Anterior cingulate cortex (tissue), 58 donors: ENCODE measurements at places on chromosomes 13 and 19.

DNA sequence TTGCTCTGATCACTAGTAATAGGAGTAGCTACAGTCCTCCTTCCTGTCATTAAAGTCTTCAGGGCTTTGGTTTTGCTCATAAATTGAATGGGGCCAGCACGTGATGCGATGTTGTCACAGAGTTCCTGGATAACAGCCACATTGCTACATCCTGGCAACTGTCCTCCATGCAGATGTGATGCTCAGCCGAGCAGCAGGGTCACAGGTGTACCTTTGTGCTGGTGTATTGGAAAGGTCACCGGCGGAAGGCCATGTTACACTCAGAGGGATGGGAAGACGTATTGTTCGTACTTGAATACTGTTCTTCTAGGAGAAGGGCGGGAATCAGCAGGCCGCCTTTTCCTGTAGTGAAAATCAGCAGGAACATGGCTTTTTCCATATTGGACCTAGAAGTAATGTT lies 713.8 kb upstream of the GPC6 start:
- DNase-seq = no peak

DNA sequence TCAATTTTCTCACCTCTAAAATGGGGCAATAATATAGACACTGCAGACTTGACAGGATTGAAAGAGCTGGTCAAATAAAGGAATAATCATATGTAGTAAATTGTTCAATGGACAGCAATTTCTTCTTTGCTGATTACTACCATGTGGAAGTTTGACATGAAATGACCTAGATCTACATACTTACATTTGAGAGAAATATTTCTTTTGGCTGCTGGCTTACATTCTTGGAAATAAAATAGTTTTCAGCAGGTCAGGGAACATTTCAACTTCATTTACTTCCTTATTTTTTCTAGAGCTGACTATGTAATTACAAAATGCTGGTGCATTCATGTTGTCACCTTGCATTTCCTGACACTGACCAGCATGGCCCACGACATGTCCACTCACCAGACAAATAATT lies 294.6 kb upstream of the MIR17HG start:
- DNase-seq = no peak

DNA sequence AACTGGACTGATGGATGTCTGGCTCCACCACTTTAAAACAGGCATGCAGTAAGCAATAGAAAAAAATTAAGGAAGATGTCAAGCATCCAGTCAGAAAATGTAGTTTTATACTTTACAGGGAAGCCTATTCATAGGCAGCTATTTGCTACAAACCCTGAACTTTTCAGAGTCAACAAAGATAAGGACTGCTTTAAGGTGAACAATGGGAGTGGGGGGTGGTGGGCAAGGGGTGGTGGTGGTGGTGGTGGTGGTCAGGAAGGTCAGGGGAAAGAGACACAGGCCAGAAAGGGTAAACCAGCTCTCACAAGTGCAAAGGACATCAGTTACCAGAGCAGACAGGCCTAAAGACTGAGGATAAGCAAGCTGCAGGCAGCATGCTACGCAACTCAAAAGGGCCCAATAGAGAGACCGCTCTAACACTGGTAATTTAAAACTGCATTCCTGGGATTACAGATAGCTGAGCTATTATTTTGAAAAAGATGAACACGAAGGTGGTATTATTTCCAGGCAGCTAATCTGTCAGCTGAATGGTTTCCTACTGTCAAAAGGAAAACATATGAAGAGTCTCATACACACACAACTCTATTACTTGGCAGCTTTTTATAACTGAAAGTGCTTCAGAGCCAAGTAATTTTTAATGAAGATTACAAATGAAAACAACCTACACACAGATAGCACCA lies 14.8 kb downstream of the BRD4 start:
- no peak for DNase-seq

DNA sequence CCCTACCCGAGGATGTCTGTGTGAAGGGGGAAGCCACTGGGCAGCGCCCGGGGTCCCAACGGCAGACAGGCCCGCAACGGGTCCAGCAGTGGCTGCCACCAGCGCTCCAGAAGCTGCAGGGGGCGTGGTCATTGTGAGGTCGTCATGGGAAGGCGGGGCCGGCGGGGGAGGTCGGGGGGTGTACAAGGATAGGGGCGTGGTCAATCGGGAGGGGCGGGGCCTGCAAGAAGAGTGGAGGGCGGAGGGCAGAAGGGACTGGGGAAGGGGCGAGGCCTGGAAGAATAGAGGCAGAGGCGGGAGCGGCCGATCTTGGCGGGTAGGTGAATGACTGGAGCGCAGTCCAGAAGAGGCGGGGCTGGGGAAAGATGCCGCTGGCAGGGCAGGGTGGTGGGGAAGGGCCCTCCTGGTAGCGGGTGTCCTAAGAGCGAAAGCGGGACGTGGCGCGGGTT lies 4.4 kb downstream of the FUZ start:
- DNase-seq = peak; percentile 80

- no peak for DNase-seq
Observed at GRCh38 chr19:18097993-18098890, 664 bp downstream of the MAST3 start.
